ENCODE measurements at places on chromosomes 6 and 20. TPM values are rescaled to one million over a fixed set of nuclear protein-coding genes. Genes with fewer than 3 reads are reported as not detected.

Gene FAXC
- total RNA-seq, result 0.16 TPM

DNA sequence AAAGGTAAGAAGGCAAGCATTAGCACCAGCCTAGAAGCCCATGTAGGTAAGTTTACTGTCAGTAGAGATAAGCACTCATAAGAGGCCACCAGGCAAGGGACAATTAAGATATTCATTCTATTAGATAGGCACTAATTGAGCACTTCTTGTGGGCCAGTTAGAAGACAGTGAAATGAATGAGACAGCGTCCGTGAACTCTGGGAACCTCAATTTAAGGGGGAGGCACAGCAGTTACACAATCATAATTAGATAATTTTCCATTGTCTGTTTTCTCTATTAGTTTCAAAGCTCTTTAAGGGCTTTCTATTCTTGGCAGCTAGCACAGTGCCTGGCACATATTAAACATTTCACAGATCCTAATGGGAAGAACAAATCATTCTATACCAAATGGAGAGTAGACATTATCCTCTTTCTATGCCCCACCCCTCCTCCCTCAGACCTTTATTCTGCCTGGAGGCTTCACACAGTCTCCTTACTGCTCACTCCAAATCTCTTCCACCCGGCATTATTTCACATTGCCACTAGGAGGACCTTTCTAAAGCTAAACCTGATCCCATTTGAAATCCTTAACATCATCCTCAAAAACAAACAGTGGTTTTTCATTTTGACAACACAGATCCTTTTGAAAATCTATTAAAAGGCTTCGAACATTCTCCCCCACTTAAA lies 529.6 kb downstream of the ADGRB3 start:
- H3K4me1 ChIP-seq, result no peaks in the 10 kb centered on the region
- H3K4me3 ChIP-seq, result no peak overlapping the region
- no peaks in the 10 kb centered on the region for H3K36me3 ChIP-seq
- no peaks in the 10 kb centered on the region for H3K27me3 ChIP-seq
- H3K27ac ChIP-seq, result no peak overlapping the region

DNA sequence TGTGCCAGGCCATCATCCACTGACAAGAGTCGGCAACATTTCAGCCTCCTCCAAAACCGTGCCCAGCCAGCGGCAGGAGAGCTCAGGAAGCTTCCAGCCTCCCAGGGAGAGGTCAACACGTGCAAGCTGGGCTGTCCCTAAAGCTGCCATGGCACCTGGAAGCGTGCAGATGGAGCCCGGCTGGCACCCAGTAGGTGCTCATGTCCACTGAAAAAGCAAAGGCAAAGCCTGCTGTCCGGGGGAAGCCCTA lies 14.4 kb upstream of the TLDC2 start:
- DNase-seq, result no peak
- H3K4me1 ChIP-seq, result peaks cover 16% of the 10 kb centered on the region
- H3K4me3 ChIP-seq, result no peak overlapping the region
- H3K27me3 ChIP-seq, result peaks cover 21% of the 10 kb centered on the region
- no peaks in the 10 kb centered on the region for H3K36me3 ChIP-seq

Gene C6orf163
- total RNA-seq, result 1.2 TPM

Gene MGME1
- 29.7 TPM for total RNA-seq

- DNase-seq, result peak; percentile 55
- no peak overlapping the region for H3K4me3 ChIP-seq
- H3K4me1 ChIP-seq, result no peaks in the 10 kb centered on the region
- peaks cover 38% of the 10 kb centered on the region for H3K36me3 ChIP-seq
- peak overlapping the region; percentile 4 for H3K27ac ChIP-seq
These were observed 15.5 kb upstream of the CLDN20 start for GRCh38 chr6:155248008-155249001.

DNA sequence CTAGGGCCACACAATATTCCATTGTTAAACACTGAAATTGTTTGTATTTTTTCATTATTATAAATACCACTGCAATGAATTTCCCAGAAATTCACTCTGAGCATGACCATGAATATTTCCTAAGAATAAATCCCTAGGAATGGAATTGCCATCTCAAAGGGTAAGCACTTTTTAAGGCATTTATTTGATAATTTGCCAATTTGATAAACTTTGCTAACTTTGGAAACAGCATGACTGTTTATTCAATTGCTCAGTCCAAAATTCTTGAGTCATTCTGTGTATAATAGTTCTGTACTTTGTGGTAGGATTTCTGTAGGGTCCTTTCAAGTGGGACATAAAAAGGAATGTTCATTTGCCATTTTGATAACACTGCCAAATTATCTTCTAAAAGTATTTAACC lies 44.2 kb upstream of the TOX2 start:
- H3K4me3 ChIP-seq, result no peak overlapping the region
- no peak overlapping the region for H3K27ac ChIP-seq
- no peaks in the 10 kb centered on the region for H3K4me1 ChIP-seq
- no peak for DNase-seq
- H3K36me3 ChIP-seq, result no peaks in the 10 kb centered on the region

- no peak overlapping the region for H3K27ac ChIP-seq
- no peaks in the 10 kb centered on the region for H3K36me3 ChIP-seq
- no peaks in the 10 kb centered on the region for H3K4me1 ChIP-seq
- H3K4me3 ChIP-seq, result no peak overlapping the region
- peaks cover 2% of the 10 kb centered on the region for H3K27me3 ChIP-seq
These were observed 696.7 kb downstream of the PTPRT start for GRCh38 chr20:42493001-42493400.

DNA sequence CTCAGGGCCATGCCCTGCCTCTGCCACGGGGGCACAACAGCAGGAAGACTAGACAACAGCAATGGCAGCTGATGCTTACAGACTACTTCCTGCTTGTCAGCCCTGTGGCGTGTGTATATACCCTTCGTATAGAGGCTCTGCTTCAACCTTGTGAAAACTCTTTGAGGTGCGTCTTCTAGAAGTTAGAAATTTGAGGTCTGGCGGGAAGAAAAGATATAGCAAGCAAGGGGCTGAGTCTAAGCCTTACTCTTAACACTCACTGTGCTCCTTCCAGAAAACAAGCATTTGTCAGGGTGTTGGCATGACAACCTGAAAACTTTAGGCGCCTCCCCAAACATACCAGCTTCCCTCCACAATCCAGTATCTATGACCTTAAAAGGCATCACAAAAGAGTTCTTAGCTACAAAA lies 33.3 kb downstream of the JPH2 start:
- H3K4me1 ChIP-seq, result peaks cover 14% of the 10 kb centered on the region
- H3K4me3 ChIP-seq, result no peak overlapping the region
- H3K27me3 ChIP-seq, result peaks cover 2% of the 10 kb centered on the region
- H3K27ac ChIP-seq, result peak overlapping the region; percentile 72

GRCh38 chr6:11374036-11375010 lies 141.9 kb upstream of the NEDD9 start:
- peak overlapping the region; percentile 30 for H3K4me3 ChIP-seq
- no peaks in the 10 kb centered on the region for H3K27me3 ChIP-seq
- DNase-seq, result peak; percentile 43
- peaks cover 65% of the 10 kb centered on the region for H3K4me1 ChIP-seq

Gene COX4I2
- not detected for total RNA-seq

DNA sequence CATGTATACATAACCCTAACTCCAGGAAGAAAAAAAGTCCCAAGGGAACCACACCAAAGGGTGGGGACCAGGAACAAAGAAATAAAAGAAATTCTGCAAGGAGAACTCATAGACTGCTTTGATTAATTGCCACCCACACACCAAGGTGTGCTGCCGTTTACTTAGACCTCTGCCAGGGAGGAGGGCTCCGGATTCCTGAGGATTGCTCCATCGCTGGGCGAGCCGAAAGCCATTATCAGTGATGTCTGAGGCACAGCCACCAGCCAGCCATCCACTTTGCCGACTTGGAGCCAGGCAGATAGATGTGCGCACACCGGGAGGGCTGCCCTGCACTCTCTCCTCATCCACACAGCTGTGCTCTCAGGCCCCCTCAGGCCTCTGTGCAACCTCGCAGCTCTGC lies 272.7 kb upstream of the FOXQ1 start:
- H3K36me3 ChIP-seq, result no peaks in the 10 kb centered on the region
- DNase-seq, result no peak
- H3K4me1 ChIP-seq, result no peaks in the 10 kb centered on the region
- H3K27ac ChIP-seq, result no peak overlapping the region

DNA sequence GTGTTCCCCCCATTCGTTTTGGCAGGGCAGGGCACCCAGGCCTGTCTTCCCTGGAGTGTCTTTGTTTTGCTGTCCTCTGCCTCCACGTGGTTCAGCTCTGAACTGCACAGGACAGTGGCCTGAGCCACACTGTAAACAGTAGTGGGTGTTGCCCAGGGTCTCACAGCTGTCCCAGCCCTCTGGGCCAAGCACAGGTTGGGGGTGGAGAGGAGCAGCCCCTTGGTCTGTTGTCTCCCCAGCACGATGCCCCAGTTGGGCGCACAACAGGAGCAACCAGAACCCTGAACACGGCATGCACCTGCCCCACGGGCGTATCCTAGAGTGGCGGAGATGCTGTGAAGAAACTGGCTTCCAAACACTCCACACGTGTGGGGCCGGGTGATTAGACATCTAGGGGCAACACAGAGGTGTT lies 14.4 kb downstream of the CCDC167 start:
- no peaks in the 10 kb centered on the region for H3K27me3 ChIP-seq
- H3K27ac ChIP-seq, result no peak overlapping the region
- peaks cover 38% of the 10 kb centered on the region for H3K36me3 ChIP-seq
- H3K4me1 ChIP-seq, result peaks cover 26% of the 10 kb centered on the region
- DNase-seq, result no peak

GRCh38 chr20:431012-431904 lies 23.2 kb downstream of the RBCK1 start:
- peaks cover 62% of the 10 kb centered on the region for H3K36me3 ChIP-seq
- no peaks in the 10 kb centered on the region for H3K27me3 ChIP-seq
- H3K4me3 ChIP-seq, result no peak overlapping the region
- H3K27ac ChIP-seq, result peak overlapping the region; percentile 81
- peaks cover 62% of the 10 kb centered on the region for H3K4me1 ChIP-seq

DNA sequence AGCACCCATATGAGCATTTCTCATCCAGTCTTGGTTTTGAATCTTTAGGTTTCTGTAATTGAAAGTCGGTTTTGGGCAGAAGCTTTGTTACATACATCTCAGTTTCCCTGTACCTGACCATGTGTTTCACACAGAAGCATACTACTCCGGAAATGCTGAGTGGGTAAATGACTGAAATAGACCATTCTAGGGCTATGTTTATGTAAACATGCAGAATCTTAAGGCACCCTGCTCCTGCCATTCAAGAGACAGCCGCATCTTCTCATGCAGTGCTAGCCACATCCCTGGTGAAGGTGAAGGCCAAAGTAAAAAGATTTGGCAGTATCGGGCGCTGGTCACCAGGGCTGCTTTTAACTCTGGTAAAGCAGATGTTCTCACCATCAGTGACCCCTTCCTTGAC lies 171.3 kb downstream of the ISM1 start:
- H3K36me3 ChIP-seq, result peaks cover 53% of the 10 kb centered on the region
- H3K4me1 ChIP-seq, result peaks cover 3% of the 10 kb centered on the region
- no peak overlapping the region for H3K27ac ChIP-seq
- no peak overlapping the region for H3K4me3 ChIP-seq

Gene PBOV1
- not detected for total RNA-seq

DNA sequence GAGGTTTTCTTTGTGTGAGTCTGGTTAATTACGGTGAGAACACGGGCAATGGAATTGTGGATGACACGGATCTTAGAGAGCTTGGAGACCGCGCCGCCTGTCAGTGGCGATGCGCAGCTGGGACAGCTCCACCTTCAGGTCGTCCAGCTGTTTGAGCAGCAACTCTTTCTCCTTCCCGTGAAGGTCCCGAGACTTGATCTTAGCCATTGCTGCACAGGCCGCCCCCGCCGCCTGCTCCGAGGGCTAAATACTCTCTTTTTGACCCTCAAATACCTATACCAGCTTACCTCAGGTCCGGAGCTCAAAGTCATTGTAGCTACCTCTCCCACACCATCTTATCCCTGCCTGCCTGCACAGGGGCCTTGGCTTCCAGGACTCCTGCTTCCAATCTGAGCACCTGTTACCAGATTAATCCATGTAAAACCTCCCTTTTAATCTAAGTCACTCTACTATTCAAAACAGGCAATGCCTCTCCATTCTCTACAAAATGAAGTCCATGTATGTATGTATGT lies 100.2 kb downstream of the PREP start:
- H3K27me3 ChIP-seq, result no peaks in the 10 kb centered on the region
- H3K27ac ChIP-seq, result no peak overlapping the region
- no peak overlapping the region for H3K4me3 ChIP-seq
- H3K4me1 ChIP-seq, result no peaks in the 10 kb centered on the region

DNA sequence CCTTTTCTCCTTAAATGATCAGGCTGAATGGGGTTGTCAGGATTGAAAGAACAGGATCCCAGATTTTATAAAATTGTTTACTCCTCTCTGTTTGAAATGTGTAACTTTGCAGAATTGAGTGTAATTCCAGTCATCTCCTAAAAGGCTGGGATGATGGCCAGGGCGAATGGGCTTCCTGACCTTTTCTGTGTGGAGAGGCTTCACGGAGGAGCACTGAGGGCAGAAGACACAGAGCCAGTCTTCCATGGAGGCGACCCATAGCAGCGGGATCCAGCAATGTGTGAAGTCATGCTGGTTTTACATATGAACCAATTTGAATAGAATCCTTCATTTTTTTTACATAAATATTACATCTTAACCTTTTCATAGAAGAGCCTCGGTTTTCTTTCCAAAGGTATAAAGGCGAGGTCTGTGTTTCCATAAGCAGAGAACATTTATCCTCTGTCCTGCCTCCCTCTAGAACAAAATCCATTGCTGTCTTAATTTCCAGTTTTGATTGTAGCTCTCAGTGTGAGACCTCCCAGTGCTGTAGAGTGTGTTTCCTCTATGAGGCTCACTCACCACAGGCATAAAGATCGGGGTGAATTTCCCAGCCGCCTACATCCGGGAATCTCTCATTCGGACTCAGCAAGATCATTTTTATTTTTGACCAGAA lies 369.7 kb upstream of the FLRT3 start:
- no peaks in the 10 kb centered on the region for H3K27me3 ChIP-seq
- H3K36me3 ChIP-seq, result no peaks in the 10 kb centered on the region
- H3K4me3 ChIP-seq, result no peak overlapping the region

DNA sequence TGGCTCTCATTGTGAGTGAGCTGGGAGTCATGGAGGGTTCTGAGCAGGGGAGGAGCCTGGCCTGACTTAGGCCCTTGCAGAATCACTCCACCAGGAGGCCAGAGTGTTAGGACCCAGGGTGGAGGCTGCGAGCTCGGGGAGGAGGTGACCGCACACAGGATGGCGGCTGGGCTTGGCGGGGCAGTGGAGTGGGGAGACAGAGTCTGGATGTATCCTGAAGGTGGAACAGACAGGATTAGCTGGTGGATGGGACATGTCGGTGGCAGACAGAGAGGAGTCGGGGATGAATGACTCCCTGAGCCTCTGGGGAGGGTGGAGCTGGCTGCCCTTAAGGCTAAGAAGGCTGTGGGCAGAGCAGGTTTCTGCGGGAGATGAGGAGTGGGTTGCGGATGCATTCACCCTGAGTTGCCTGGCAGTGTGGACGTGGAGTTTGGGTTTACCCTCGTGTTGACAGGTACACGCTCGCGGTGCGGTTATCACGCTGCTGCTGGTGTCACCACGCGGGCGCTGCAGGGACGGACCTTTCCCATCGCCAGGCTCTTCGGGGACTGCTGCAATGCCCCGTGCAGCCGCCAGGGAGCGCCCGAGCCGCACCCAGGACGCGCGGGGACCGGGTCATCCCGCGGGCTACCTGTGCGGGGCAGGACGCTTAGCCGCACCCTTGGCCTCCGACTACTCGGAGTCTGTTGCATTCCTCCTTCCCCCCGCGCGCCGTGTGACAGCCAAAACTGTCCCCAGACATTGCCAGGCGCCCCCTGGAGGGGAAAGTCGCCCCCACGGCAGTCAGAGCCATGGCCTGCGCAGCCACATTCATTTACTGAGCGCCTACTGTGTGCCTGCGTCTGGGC lies 43.0 kb upstream of the PTGIS start:
- no peaks in the 10 kb centered on the region for H3K36me3 ChIP-seq
- DNase-seq, result peak; percentile 89
- H3K4me3 ChIP-seq, result no peak overlapping the region
- no peak overlapping the region for H3K27ac ChIP-seq

Gene TXLNB
- 0.26 TPM for total RNA-seq

Measured in activated CD4-positive, alpha-beta T cell treated with anti-CD3 and anti-CD28 coated beads for 36 hours (primary cell).